Right ventricle myocardium superior (tissue), 1 donor: ENCODE measurements at places on chromosomes 2 and 18.

DNA sequence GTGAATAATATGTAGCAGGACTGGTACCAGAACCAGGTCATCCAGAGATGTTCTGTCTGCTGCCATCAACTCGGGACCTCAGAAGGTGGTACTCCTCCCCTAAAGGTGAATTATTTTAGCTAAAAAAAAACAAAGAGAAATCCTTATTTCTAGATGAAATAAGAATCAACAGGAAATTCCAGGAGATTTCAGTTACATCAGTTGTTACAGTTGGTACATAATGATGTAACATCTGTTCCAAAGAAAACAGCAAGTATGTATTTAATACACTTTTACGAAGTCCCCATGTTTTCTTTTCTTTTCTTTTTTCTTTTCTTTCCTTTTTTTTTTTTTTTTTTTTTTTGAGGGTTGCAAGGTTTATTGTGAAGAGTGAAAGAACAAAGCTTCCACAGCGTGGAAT lies 33.6 kb upstream of the CD28 start:
- no peak for DNase-seq

DNA sequence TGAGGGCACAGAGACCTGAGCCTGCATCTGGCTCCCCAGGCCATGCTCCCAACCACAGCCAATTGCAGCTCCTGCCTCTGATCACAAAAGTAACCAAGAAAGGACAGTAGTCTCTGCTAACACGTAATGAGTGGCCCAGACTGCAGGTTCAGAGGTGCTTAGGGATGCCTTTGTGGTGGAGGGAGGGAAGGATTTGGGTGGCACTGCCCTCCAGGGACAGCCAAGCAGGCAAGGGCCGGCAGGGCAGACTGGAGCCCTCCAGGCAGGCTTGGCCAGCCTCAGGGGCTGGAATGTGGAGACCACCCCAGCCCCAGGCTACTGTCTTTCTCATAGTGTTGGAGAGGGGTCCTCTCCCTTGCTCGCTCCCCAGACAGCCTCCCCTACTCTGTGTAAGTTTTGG lies 114.5 kb upstream of the SMAD2 start:
- DNase-seq = no peak

DNA sequence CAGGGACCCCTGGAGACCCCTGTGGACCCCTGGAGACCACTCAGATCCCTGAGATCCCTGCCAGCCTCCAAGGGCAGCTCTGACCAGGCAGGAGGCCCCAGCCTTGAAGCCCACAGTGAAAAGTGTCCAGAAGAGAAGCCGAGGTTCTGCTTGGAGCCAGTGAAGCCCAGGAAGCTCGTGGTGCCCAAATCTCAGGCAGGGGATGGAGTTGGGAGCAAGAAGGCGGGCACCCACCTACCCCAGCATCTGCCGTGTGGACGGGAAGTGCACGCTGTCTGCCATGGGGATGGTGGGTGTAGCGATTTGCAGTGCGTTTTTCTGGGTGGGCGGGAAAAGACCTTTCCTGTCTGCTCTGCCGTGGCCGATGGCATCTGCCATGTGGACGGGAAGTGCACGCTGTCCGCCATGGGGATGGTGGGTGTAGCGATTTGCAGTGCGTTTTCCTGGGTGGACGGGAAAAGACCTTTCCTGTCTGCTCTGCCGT lies 120.6 kb upstream of the CTDP1 start:
- DNase-seq = no peak

DNA sequence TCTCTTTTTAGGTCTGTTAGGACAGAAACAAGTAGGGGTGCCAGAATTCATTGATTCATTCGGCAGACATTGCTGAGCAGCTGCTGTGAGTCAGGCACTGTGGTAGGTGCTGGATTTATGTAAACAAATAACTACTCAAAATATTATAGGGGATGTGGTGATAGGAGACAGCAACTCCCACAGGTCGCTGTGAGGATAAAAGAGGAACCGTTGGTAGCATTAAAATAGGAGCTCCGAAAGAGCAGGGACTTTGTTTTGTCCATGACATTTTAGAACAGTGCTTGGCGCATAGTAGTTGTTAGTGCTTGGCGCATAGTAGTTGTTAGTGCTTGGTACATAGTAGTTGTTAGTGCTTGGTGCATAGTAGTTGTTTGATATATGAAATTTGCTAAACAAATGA lies 29.2 kb downstream of the ATP6V1C2 start:
- DNase-seq = no peak

DNA sequence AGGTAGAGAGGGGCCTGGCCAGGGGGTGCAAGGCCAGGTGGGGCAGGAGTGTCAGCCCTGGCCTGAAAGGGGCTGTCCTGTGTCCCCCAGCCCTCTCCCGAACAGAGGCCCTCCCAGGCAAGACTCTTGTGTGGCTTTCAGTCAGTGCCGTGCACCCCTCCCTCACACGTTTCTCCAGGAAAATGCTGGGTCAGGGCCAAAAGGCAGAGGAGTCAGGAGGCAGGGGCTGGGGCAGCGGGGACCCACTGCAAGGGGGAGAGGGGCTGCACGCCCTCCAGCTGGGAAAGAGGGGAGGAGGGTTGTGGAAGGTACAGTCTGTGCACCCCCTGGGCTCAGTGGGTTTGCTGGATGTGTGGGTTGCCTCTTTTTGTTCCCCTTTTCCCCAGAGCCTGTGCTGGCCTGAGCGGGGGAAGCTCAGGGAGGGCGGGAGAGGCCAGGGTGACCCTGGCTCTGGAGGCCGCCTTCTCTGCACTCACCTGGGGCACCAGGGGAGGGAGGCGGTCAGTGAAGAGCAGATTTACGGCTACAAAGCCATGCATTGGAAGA lies 4.1 kb downstream of the KCNF1 start:
- DNase-seq = no peak

- DNase-seq = no peak
Observed at GRCh38 chr2:169765523-169765922, 31.9 kb downstream of the KLHL23 start.

- no peak for DNase-seq
Observed at GRCh38 chr18:9454061-9454703, 21.1 kb upstream of the RALBP1 start.

GRCh38 chr2:170411660-170412059 lies 233.7 kb downstream of the MYO3B start:
- no peak for DNase-seq

GRCh38 chr2:186841940-186842339 lies 7.0 kb downstream of the ZSWIM2 start:
- DNase-seq = no peak

DNA sequence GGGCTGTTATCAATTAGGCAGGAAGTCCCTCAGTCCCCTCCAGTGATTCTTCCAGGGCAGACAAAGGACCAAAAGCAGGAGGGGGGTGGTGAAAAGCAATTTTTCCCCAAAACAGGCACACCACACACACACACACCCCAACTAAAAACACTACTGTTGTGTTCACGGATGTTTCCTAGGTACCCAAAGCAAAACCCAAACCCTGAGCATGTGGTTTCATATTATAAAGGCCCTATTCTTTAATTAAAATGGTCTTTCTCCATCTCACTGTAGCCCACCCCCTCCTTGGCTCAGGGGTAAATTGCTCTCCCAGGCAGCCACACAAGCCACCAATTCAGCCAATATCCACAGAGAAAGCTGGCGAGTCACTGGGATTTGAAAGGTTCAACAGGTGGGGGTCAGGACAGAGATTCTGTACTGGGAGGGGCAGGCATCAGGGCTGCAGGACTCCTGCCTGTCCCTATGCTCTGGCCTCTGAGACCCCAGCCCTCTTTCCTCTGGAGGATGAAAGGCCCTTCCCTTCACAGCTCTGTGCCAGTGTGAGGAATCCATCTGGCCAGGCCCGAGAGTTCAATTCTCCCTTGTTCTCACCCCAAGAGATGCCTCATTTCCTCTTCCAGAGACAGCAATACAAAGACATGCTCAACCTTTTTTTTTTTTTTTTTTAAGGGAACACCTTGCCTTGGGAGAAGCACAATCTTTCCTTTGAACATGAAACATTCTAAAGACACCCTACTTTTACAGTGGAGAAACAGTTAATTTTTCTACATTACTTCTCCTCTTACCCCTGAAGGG lies 43.6 kb downstream of the SPRED2 start:
- no peak for DNase-seq

- no peak for DNase-seq
Observed at GRCh38 chr2:24586955-24587354, 95.9 kb downstream of the NCOA1 start.

- DNase-seq = no peak
Observed at GRCh38 chr2:46549166-46549844, 69.9 kb downstream of the TMEM247 start.

- no peak for DNase-seq
Observed at GRCh38 chr2:219967247-219968245, 340.1 kb downstream of the SLC4A3 start.

DNA sequence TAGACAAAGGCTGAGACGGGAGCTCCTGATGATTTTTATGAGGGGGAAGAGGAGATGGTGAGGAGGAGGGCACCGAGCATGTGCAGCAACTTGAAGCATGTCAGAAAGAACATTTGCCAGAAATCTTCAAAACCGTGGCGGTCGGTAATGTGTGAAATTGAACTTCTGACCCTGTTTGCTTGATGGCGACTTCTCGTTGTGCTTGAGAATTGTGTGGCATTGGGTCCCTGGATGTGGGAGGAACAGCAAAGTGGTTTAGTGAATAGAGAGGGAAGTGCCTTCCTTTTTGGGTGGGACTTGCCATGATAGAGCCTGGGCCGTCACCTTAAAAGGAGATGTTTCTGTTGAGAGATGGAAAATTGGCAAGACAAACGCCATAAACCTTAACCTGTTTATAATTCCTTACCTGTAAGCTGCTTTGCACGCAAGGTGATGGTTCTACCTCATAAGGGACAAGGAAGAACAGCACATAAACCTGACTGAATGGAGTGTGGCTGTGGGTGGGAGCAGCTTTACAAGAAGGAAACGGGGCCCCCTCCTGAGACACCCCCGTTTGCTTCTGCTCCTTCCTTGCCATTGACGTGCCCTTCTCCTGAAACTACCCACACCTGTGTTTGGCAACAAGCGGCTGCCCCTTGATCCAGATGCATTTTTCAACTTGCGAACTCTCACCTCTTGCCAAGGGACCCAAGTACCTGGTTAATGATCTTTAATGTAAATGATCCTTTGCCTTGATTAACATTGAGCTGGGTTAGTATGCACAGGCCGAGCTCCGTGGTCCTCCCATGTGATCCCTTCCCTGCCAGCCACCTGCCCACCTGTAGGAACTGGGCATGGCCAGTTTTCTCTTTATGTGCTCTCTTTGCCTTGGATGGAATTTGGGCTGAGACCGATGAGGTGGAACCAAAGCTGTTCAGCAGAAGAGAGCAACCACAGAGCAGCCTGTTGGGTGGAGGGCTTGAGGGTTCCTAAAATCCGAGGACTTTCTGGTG lies 153.2 kb downstream of the NEDD4L start:
- no peak for DNase-seq

GRCh38 chr2:120675460-120676130 lies 60.1 kb upstream of the GLI2 start:
- peak; percentile 70 for DNase-seq

GRCh38 chr18:44536619-44537018 lies 144.1 kb upstream of the SETBP1 start:
- DNase-seq = no peak

GRCh38 chr2:128727404-128727803 lies 408.7 kb upstream of the HS6ST1 start:
- no peak for DNase-seq

DNA sequence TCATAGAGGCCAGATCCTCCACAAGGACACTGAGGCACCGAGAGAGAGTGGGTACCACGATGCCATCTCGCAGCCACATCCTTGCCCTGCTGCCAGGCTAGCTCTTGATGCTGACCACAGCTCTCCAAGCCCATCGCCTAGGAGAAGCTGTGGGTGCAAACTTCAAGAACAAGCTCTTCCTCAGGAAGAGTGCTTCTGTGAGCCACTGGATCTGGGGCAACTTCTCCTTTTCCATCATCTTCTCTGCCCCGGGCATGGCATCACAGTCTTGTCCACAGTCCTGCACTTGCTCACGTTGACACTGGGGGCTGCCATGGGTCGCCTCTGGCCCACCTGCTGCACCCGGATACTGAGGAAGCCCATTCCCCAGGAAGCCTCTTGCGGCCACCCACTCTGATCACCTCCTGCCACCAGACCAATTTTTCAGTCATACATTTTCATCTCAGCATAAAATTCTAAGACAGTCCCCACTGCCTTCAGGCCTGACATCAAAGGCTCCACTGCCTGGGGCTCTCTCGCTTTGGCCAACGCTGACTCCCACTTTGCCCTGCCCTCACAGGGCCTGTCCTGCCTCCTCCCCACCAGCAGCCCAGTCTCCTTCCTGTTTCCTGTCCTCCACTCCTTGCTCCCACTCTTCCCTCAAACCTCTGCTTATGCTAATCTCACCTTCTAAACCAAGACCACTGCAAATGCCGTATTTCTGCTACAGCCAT lies 243.9 kb downstream of the AFF3 start:
- DNase-seq = no peak

DNA sequence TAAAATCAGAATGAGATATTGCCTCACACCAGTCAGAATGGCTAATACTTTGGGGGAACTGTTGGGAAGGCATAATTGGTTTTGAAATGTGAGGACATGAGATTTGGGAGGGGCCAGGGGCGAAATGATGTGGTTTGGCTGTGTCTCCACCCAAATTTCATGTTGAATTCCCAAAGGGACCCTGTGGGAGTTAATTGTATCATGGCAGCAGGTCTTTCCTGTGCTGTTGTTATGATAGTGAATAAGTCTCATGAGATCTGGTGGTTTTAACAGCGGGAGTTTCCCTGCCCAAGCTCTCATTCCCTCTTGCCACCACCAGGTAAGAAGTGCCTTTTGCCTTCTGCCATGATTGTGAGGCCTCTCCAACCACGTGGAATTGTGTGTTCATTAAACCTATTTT lies 59.6 kb downstream of the CSRNP3 start:
- DNase-seq = no peak

DNA sequence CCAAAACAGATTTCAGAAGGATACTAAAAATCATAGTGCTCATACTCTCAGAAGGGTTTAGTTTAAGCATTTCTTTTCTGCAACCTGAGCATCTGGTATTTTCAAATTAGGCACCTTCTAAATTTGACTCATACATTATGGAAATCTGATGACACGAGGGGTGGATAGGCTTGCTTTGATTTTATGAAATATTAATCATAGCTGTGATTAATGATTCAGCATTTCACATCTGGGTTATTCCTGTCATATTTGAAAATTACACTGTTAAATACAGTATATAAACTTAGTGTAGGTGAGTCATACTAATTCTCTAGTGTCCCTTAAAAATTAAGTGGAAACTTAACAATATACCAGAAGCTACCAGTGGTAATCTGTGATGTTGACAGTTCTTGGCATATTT lies 47.7 kb downstream of the MRPS9 start:
- no peak for DNase-seq

- no peak for DNase-seq
Observed at GRCh38 chr2:145617906-145618305, 1098.0 kb upstream of the ZEB2 start.

DNA sequence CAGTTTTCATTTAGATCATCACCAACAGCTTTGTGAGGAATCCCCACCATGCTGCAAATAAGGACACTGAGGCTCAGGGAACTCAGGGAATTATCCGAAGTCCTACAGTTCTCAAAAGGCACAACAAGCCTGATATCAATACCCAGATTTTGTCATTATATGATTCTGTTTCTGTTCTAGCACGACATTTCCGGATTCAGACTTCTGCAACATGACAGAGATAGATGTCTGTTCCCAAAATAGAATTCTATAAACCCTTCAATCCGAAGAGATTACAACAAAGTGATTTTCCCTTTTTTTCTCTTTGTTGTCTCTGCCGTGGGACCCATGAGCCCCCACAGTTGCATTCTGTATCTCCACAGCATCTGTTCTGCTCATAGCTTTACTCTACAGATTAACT lies 72.0 kb downstream of the DOCK10 start:
- no peak for DNase-seq

- peak; percentile 34 for DNase-seq
Observed at GRCh38 chr2:71702971-71703898, 249.9 kb downstream of the DYSF start.

- no peak for DNase-seq
Observed at GRCh38 chr2:42342061-42342794, 18.8 kb downstream of the COX7A2L start.
